CD4-positive, alpha-beta T cell treated with Interleukin-15 for 4 hours (primary cell): ENCODE measurements at places on chromosomes 16 and 17.
A peak's percentile ranks its signal among the peaks of the same experiment; 100 is the strongest.

DNA sequence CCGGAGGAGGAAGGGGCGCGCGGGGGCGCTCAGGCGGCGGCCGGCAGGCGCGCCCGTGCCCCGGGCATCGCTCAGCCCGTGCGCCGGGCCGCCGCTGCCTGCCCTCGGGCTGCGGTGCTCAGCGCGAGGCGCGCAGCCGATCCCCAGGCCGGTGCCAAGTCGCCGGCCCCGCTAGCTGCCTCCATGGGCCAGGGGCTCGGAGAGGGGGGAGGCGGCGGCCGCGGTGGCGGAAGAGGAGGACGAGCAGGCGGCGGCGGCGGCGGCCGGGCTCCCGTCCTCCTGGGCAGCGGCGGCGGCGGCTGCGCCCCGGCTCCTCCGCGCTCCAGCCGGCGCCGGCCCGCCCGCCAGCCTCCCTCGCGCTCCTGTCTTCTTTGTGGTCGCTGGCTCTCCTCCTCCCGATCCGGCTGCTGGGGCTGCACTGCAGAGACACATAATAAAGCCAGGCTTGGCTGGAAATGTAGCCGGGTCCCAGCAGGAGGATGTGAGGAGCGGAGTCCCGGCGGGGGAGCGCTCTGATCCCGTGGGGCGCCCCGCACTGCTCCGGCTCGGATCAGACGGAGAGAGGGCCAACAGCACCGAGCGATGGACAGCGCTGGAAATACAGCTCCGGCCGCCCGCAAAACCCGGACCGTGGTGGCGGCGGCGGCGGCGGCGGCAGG, 889 bp upstream of the ZNF423 start:
- no peak for DNase-seq

- DNase-seq: no peak
Observed at GRCh38 chr16:23020084-23020483, 129.2 kb downstream of the USP31 start.

DNA sequence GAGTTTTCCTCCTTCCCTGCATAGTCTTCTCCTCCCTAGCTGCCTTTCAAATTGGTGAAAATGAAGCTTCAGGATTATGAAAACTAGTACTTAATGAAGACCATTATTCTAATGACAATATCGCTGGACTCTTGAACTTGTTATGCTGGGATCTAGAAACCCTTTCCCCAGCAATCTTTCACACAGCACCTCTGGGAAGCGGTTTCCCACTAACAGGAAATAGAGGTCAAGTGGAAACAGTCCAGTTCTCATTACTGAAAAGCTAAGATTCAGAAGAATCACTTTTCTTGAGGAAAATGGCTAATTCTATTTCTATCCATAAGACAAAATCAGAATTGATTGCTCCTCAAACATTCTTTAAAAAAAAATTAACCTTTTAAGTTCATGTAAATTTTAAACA, 2.0 kb upstream of the VEZF1 start:
- DNase-seq: no peak

- DNase-seq: no peak
Observed at GRCh38 chr17:65079489-65079900, 23.0 kb upstream of the GNA13 start.

- no peak for DNase-seq
Observed at GRCh38 chr17:60563743-60564142, 36.2 kb upstream of the PPM1D start.

GRCh38 chr16:68732042-68732680, 4.9 kb upstream of the CDH1 start:
- DNase-seq: no peak

DNA sequence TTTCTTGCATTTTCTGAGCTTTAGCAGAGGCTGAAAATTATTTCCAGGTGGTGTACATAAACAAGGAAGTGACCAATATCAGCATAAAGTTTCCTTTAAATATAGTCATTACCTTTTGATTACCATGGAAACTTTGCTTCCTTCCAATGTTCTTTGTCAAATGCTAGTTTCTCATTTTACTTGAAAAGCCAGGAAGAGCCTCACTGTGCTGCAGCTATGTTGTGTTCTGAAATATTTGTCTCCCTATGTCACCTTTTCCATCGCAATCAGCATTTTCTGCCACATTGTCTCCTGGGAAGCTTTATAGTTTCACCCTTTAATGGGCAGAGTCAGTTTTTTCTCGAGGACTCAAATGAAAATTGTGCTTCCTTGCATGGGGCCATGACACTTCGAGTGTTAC, 496.0 kb downstream of the CDH8 start:
- no peak for DNase-seq

- DNase-seq: no peak
Observed at GRCh38 chr17:9217151-9218056, 196.1 kb downstream of the NTN1 start.

DNA sequence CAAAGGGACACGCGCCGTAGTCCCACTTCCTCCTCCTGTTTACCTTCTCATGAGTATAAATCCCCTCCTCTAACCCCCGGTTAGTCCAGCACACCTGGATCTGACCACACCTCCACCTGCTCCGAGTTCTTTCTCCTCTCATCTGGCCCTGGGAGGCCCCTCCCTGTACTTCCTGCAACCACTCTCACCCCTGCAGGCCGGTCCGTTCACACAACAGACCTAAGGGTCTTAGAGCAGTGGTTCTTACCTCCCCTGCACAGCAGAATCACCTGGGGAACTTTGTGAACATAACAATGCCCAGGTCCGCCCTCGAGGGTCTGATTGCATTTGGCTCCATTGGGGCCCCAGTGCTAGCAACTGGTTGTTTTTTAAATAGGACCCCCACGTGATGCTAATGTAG, 24.8 kb downstream of the TMEM114 start:
- no peak for DNase-seq

- no peak for DNase-seq
Observed at GRCh38 chr16:72819345-72819744, 228.6 kb downstream of the ZFHX3 start.

DNA sequence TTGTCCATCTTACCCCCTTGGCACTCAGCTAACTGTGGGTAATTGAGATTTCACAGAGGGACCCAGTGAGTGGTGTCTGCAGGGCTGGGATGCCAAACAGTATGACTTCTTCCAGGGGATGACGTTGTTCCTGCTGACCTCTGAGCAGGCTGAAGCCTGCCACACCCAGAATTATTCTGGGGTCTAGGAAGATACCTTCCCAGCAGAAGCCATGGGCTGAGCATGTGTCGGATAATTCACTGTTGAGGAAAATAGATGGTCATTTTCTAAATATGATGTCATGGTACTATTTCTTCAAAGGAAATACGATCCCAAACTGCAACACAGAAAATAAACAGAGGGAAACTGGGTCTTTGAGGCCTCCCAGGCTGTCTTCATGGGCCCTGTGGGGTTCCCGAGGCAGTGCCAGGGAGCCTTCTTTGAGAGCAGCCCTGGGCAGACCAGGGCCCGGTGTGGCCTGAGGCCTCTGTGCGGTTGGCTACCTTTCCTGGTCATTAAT, 17.4 kb downstream of the WNT9B start:
- no peak for DNase-seq

DNA sequence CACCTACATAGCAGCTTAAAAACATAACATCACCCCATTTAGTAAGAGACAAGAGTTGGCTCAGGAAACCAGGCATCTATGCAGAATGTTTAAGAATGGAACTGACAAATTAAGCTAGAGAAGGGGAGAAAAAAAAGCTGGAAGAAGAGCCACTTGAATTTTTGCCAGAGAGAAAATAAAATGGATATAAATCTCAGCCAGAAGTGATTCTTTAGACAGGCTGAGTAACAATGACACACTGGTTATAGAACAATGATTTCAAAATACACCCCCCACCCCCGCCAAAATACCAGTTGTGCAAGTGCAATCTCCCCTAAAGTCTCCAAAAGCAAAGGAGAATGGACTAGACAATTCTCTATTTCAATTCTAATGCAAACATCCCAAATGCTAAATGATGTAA, 22.4 kb downstream of the LSM12 start:
- DNase-seq: no peak

GRCh38 chr17:55420776-55421178, 858 bp downstream of the MMD start:
- peak; percentile 23 for DNase-seq

- DNase-seq: no peak
Observed at GRCh38 chr17:77303620-77304019, 162.9 kb downstream of the SEC14L1 start.

DNA sequence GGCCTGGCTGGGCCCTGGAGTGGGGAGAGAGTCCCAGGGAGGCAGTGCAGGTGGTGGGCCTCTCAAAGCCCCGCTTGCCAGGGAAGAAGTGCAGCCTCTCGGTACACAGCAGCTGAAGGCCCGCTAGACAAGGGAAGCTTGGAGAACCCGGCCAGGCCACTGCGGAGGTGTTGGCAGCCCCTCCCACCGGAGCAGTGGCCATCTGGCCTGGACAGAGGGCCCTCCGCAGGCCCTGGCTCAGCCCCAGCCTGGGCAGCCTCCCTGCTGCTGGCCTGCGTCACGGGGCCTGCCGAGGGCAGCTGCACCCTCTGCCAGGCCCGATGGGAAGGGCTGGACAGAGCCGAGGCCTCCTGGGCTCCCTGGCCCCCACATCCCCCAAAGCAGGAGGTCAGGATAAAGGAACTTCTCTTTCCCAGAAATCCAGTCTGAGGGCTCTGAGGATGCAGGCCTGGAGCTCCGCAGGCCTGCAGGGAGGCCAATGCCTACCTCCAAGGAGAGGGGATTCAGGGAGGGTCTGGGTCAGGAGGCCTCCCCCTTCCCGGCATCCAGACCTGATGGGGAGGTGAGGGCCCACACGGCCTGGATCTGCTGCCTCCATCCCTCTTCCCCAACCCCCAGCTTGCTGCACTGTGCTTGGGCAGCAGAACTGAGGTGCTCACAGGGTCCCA, 4.3 kb downstream of the SPPL2C start:
- no peak for DNase-seq

GRCh38 chr16:14186795-14187221, 115.7 kb downstream of the MRTFB start:
- no peak for DNase-seq

GRCh38 chr16:81632392-81633146, 146.5 kb upstream of the PLCG2 start:
- DNase-seq: peak; percentile 84

DNA sequence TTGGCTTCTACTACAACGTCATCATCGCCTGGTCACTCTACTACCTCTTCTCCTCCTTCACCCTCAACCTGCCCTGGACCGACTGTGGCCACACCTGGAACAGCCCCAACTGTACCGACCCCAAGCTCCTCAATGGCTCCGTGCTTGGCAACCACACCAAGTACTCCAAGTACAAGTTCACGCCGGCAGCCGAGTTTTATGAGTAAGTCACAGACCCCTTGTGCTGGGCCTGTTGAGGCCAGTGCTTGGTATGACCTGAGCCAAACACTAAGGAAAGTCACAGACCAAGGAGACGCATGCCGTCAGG, 16.1 kb downstream of the SLC6A2 start:
- no peak for DNase-seq

- no peak for DNase-seq
Observed at GRCh38 chr17:17667231-17667630, 14.0 kb upstream of the RAI1 start.

GRCh38 chr16:58318391-58318790, 23.6 kb upstream of the PRSS54 start:
- DNase-seq: no peak

DNA sequence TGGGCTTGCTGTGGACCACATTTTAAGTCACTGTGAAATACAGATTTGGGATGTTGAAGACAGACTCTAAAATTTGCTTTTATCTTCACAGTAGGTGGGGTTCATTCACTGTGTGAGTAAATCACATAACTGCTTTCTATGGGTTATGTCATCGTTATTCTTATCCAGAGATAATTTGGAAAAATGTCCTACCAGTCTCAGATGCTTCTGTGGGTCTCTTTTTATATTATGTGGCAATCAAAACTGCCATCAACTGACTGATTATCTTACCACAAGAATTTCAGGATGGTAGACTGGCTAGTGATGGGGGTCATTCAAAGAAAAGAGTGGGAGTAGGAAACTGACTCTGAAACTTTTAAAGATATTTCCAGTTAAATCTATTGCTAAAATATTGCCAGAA, 3.1 kb downstream of the HSBP1 start:
- no peak for DNase-seq

DNA sequence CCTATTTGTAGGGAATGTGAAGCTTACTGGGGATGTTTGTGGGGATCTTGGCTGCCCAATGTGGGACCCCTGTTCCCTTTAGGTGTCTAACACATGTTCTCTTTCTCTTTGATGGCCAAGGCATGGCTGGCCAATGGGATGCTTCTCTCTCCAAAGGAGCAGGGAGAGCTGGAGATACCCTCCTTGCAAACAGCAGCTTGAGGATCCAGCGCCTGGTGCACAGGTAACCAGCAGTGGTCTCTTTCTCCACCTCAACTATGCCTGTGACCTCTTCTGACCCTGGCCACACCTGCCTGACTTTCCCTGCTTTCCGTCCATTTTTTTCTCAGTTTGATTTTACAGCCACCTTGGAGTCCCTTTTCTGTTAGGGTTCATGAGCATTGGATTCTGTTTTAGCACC, 16.8 kb upstream of the NKD1 start:
- DNase-seq: no peak

DNA sequence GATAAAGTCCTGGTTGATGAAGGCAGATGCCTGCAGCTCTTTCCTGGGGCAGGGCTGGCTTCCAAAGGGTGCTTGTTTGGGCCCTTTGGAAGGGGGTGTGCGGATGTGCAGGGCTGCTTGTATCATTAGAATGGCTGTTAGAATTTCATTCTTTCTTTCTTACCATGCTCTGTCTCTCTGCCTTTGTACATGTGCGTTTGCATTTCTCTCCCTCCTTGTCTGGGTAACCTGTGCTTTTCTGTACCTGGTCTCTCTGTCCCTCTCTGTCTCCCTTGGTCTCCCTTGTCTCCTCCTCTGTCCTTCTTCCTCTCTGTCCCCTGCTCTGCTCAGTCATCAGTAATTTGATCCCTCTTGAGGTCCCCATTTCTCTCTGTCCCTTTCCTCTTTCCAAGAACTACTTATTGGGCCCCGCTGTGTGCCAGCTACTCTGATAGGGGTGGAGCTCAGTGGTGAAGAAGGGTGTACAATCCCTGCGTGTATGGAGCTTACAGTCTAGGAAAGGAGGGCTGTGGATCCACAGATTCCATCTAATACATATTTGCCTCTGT, 69.3 kb downstream of the PLCG2 start:
- no peak for DNase-seq

DNA sequence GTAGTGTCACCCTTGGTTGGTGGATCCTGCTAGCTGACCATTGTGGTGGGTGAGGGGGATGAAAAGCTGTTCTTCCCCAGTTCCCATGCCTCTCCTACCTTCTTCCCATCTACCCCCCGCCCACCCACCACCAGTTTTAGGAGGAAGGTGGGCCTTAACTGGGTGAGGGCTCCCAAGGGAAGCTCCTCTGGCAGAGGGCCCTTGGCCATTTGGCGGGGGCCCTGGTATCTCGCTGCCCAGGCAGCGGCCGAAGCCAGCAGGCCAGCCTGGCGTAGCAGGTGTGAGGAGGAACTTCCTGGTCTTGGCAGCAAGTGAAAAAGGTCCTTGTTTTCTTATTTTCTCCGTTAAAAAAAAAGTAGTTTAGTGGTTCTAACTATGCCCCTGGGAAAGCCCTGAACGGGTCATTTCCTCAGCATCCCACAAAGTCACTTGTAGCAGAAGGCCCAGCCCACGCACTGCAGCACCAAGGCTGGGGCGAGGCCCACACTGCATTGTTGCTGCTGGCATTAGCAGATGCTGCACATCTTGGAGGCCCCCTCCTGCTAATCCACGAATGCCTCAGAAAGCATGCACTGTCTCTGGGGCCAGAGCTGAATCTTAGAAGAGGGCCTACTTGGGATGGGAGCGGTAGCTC, 72.5 kb downstream of the MPRIP start:
- DNase-seq: no peak
